ENCODE measurements at places on chromosomes 6 and 20. TPM values are rescaled to one million over a fixed set of nuclear protein-coding genes. Genes with fewer than 3 reads are reported as not detected.

The DOP1A gene
- total RNA-seq, result 50.2 TPM

The YIPF3 gene
- 66.7 TPM for total RNA-seq

The EIF6 gene
- total RNA-seq, result 150 TPM

The SPEF1 gene
- total RNA-seq, result not detected

The FAM209B gene
- not detected for total RNA-seq

The MICB gene
- total RNA-seq, result 13.2 TPM

The DCDC2 gene
- total RNA-seq, result 0.11 TPM

The TUBB2B gene
- not detected for total RNA-seq

The CLPSL2 gene
- not detected for total RNA-seq

The LINC00237 gene
- total RNA-seq, result 0.14 TPM

- DNase-seq, result no peak
Observed at GRCh38 chr6:104718672-104719071, 141.0 kb downstream of the HACE1 start.

DNA sequence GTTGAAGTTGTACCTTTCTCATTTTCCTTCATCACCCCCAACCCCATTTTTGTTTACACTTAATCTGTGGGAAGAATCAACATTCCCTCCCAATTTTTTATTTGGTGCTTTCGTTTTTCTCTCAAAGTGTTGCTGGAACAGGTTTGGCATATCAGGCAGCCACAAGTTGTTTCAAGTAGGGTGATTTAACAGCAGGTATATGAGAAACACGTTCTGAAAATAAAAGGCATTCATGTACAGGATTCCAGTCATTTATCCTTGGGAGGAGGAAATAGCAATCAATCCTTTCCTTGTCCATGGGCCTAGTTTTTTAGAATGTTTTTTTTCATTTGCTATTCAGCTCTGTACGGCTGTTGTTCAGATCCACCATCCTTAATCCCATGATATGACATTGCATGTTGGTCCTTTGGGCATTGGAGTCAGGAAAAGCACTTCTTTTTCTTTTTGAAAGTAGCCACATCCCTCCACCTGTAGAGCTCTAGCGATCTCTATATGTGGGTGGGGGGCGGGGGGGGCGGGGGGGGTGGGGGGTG lies 120.2 kb downstream of the JARID2 start:
- DNase-seq, result no peak

DNA sequence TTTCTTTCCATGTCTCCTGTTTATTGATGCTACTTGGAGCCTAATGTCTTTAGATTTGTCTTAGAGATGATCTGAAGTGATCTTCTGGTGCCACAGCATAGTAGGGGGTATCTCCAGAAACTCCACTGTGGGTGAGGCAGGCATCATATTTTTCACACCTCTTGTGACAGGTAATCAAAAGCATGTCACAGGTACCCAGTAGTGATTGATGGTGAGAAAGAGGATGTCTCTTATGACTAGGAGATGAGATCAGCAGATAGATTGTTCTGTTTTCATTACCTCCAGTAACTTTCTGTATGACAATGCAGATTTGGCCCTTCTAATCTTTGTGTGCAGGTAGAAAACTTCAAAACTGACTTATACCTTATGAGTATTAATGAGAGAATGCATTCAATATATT lies 13.5 kb downstream of the NCOA7 start:
- DNase-seq, result no peak

GRCh38 chr20:46009816-46010215 lies 1.1 kb downstream of the MMP9 start:
- DNase-seq, result no peak

GRCh38 chr20:38173237-38174156 lies 8.4 kb upstream of the TGM2 start:
- DNase-seq, result peak; percentile 54

DNA sequence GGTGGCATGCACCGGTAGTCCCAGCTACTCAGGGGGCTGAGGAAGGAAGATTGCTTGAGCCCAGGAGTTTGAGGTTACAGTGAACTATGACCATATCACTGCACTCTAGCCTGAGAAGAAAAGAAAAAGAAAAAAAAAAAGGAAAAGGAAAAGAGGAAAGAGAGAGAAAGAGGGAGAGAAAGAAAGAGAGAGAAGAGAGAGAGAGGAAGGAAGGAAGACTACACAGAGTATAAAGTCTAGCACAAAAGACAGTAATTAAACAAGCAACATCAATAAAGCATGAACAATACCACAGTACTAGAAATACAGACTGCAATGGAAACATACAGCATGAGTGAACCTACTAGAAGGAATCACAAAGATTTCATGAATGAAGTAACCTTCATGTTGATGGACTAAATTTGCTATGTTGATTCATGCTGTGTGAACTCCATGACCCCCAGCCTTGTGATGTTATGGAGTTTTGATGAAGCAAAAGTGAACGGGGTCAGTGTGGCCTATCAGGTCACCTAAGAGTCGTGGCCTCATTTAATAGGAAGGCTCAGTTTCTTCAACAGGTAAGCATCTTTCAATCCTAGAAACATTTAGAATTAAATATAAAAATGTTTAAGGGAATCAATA lies 57.6 kb downstream of the NUDT3 start:
- DNase-seq, result no peak

DNA sequence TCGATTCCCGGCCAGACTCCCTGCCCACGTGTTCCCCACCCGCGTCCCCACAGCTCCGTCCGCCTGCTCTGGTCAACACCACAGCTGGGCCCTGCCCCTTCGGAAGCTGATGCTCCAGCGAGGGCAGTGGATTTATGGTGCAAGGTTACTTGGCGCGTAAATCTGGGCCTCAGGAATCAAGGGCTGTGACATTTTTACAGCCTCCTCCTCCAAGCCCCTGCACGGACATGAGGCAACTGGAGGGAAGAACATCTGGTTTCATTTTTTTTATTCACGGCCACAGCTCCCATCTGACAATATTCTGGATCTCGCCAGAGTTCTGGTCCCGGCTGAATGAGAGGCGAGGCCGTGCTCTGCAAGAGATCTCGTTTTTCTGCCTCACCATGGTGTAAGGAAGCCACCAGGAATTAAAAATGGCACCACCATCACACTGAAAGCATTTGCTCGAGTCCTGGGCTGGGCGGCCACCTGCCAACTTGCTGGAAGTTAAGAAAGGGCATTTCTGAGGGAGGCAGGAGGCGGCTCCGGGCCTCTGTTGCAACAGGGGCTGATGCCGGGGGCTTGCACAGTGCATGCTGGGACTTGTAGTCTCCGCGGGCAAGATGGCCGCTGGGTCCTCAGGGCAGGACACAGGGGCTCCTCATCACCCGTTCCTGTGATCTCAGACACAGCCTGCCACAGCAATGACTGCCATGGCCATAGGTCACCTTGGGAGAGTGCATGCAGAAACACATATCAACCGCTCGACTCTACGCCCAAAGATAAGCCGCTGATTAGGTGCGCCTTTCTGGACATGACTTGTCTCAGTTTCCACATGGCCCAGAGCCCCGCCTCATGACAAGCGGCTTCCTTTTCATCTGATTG lies 148.5 kb downstream of the LY86 start:
- DNase-seq, result no peak

DNA sequence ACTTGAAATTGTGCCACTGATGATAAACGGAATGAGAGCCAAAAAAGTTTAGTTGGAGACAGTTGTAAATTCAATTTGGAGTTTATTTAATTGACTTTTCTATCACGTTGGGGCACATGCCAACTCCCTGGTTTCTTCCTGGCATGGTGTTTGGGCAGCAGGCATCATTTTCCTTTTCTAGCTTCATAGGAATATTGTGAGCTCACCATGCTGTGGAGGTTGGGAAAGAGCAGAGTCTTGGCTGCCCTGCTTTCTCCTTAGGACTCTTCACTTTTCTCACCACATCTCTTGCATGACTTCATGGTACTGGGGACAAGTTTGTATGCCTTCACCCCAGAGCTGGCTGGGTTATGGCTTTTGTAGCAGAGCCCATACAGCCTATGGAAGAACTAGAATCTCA lies 6.4 kb downstream of the SCAND1 start:
- no peak for DNase-seq

DNA sequence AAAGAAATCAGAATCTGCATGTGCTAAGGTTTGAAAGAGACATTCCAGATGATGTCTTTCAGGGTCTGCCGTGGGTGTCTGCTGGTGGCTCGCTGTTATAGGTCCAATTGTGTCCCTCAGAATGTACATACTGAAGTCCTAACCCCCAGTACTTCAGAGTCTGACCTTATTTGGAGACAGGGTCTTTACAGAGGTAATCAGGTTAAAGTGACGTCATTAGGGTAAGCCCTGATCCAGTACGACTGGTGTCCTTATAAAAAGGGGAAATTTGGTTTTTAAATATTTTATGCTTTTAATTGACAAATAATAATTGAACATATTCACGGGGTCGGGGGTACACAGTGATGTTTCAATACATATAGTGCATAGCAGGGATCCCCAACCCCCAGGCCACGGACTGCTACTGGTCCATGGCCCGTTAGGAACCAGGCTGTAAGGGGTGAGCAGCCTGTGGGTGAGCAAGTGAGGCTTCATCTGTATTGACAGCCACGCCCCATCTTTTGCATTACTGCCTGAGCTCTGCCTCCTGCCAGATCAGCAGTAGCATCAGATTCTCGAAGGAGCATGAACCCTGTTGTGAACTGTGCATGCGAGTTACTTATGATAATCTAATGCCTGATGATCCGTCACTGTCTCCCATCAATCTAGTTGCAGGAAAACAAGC lies 33.2 kb upstream of the SLC22A23 start:
- DNase-seq, result peak; percentile 47

DNA sequence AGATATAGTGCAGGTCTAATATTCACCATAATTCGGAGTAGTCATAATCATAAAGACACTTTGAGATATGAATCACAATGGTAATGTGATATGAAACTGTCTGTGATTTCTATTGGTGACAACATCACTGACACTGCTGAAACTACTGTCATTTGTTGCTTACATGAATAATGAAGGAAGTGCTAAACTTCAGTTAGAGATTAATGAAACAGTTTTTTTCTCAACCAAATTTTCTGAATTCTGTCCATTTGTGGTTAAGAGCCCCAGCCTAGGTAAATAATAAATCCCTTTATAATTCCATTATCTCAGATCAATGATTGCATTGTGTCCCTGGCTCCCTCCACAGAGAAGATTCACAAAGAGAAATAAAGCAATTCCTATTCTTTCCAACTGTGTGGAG lies 122.6 kb downstream of the HIVEP2 start:
- no peak for DNase-seq

DNA sequence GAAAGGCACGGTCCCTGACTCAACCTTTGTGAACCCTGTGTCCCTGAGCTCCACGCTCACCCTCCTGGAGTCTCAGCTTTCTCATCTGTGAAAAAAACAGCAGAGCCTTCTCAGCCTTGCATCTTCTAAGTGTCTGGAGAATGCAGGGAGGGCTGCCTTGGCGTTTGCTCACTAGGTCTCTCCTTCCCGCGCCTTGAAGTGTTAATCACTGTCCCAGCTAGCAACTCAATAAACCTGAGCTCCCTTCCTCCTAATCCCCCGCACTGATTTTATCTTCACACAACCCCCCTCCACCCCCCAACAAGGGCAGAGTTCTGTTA lies 34.9 kb upstream of the FOXC1 start:
- no peak for DNase-seq

- DNase-seq, result no peak
Observed at GRCh38 chr6:118678866-118679265, 27.5 kb upstream of the CEP85L start.
